ENCODE measurements at places on chromosomes 16 and 17.

- no peak for DNase-seq
These were observed 8.4 kb upstream of the TRPV2 start for GRCh38 chr17:16406742-16407674.

DNA sequence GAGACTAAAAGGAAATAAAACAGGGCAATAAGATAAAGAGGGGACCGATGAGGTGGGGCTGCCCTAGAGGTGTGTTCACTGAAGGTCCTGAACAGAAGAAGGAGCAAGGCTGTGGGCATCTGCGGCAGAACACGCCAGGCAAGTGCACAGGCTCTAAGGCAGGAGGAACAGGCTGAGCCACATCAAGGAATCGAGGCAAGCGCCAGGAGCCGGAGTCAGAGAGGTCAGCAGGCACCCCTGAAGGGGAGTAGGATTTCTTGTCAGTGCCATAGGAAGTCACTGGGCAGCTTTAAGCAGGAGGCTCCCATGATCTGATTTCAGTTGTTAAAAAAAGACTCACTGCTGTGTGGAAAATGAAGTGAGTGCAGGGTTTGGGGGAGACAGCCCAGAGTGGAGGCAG lies 186.5 kb downstream of the KATNIP start:
- no peak for DNase-seq

DNA sequence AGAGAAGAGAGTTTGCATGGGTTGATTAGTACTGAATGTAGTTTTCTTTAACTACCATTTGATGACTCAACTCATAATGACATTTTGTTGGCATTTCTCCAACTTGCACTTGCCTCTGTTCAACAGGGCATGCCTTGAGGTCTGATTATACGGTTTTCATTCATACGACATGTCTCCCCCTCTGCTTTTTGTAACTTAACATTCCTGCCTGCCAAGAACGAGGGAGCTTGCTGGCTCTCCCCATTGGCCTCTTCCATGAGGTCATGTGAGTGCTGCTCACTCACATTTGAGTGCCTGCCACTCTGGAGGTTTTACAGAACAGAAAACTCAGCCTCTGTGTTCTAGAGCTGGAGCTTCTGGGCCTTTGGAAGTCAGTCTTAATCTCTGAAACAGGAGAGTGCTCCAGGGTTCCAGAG lies 19.7 kb downstream of the MAP2K6 start:
- no peak for DNase-seq

GRCh38 chr17:78678222-78678557 lies 101.0 kb upstream of the DNAH17 start:
- DNase-seq = no peak

- peak; percentile 36 for DNase-seq
These were observed 6.0 kb downstream of the SOX9 start for GRCh38 chr17:72126575-72127486.

- DNase-seq = no peak
These were observed 279.5 kb downstream of the SEC14L1 start for GRCh38 chr17:77420095-77420803.

GRCh38 chr17:8016632-8017424 lies 14.4 kb downstream of the GUCY2D start:
- DNase-seq = no peak

GRCh38 chr16:86880316-86881117 lies 302.2 kb downstream of the FOXL1 start:
- DNase-seq = no peak

GRCh38 chr17:35745749-35746320 lies 7.2 kb downstream of the GAS2L2 start:
- DNase-seq = no peak

DNA sequence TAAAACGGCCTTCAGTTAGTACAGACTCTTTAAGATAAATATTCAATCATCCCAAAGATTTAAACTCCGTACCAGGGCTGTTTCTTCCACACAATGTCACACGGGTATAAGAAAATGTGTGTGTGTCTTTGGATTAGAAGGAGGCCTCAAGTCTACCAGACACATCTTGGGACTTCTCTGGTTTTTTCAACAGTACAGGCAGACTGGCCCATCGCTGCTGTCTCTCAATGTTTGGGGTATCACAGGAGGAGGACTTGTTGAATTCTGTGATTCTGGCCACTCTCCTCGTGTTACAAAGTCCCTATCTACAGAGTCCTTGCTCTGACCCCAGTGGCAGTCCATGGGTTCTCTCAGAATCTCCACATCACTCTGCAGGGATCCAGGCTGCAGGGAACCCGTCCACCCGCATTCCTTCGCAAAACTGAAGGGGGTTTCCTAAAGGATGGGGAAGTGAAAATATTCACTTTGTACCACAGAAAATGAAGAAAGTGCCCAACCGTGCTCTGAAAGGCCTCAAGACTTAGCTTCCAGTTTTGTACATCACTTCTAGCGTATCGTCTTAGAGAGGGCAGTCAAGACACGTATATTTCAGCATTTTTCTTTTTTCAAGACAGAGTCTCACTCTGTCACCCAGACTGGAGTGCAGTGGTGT lies 373.2 kb downstream of the NPIPA8 start:
- DNase-seq = no peak

DNA sequence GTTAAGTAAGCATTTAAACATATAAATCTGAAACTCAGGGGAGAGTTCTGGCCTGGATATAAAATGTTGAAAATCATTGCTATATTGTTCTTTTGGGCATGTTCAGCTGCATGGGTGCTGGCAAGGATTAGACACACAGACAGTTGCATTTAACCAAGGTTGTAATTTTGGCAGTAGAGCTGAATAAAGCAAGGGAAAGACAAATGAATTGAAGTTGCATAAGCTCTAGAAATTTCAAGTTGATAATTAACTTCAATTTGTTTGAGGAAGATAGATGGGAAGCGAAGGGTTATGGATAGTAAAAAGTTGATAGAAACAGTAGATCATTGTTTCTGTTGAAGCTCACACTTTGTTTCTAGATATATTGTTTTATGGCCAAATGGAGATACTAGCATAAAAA lies 97.2 kb upstream of the KCNJ18 start:
- DNase-seq = no peak

DNA sequence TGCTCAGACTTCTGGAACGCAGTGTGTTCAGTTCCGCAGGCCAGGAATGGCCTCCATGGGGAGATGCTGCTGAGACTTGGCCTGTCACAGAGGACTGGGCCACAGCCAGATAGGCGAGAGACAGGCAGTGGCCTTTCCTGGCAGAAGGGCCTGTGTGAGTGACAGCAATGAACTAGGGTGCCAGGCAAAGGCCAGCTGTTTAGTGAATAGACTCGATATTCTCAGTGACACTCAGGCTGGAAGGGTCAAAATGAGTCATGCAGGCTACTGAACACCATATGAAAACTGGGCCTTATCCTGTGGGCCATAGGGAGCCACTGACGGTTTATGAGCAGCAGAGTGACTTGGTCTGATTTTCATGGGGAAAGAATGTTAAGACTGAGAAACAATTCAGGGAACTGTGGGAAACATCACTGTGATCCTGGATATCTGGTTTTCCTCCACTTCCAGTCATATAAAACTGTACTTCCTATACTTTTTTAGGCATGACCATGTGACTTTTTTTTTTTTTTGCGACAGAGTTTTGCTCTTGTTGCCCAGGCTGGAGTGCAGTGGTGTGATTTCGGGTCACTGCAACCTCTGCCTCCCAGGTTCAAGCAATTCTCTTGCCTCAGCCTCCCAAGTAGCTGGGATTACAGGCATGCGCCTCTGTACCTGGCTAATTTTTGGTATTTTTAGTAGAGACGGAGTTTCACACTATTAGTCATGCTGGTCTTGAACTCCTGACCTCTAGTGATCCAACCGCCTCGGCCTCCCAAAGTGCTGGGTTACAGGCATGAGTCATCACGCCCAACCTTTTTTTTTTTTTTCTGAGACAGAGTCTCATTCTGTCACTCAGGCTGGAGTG lies 5.2 kb upstream of the NUBP1 start:
- DNase-seq = peak; percentile 32

- DNase-seq = no peak
These were observed 100.7 kb downstream of the SOCS1 start for GRCh38 chr16:11155284-11155806.

DNA sequence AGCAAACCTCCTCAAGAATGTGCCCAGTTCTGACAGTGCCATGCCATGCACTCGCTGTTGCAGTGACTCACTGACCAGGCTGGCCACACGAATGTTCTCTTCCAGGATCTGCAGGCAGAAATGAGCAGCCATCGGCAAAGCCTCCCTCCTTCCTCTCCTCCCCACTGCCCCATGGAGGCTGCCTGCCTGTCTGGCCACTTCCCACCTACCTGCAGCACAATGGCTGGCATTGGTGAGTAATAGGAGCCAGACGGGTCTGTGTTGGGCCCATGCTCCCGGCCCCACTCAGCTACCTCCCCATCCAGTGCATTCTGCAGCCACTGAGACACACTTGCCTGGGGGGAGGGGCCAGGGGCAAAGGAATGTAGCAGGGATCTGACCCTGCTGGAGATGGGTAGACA lies 2.8 kb upstream of the MATCAP1 start:
- no peak for DNase-seq

DNA sequence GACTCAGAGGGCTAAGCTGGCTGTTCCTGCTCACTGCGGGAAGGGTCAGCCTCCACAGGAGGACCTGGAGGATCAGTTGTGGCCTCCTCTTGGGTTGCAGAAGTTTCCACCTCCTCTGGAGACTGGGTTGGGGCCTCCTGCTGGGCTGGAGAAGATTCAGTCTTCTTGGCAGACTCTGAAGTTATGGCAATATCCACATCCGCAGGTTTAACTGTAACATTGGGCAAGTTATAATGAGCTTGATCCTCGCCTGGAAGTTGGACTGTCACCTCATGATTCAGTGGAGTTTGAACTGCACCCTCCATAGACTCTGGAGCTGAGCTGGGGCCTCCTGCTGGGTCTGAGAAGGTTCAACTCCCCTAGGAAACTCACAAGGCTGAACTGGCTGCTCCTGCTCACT lies 47.6 kb upstream of the TMEM97 start:
- no peak for DNase-seq

DNA sequence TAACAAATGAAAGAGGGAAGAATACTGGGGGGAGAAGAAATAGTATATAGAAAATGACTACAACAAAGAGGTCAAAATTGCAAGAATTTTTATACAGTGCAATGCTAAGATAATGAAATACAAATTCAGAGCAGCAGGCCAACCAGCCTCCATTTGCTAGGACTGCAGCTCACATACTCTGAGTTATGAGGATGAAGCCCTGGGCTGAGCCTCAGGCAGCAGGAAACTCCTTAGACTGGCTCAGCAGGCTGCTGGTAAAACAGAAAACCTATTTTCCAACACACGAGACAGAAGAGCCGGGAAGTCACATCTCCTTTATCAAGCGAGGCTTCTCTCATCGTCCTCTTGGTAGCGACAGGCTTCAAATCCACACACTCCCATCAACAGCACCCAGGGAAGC lies 296.5 kb downstream of the SLC39A11 start:
- no peak for DNase-seq

DNA sequence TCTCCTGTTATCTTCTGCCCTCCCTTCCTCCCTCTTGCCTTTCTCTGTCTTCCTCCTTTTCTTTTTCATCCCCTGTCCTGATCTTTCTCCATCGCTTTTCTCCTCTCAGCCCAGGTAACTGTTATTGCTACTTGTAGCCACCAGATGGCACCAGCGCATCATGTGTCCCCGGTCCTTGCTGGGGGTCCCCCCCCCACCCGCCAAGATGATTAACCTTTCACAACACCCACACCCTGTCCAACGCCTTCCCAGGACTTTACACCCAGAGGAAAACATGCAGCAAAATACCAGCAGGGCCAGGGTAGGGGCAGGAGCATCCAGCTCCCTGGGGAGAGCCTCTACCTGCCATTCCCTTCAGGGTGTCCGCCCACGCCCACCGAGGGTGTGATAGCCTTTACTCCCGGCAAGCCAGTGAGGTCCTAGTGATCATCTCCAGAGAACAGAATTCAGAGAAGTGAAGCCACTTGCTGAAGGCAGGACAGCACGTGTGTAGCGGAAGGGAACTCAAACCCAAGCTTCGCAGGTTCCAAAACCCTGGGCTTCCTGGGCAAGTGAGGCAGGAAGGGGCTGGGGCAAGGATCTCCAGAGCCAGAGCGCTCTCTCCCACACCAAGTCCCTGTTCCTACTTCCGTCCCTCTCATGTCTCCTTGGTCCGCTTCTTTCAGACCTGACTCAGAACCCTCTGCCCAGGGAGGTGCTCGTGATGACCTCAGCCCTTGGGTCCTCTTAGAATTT lies 13.4 kb upstream of the TAC4 start:
- peak; percentile 38 for DNase-seq
